ENCODE measurements at places on chromosomes 5 and 9.

DNA sequence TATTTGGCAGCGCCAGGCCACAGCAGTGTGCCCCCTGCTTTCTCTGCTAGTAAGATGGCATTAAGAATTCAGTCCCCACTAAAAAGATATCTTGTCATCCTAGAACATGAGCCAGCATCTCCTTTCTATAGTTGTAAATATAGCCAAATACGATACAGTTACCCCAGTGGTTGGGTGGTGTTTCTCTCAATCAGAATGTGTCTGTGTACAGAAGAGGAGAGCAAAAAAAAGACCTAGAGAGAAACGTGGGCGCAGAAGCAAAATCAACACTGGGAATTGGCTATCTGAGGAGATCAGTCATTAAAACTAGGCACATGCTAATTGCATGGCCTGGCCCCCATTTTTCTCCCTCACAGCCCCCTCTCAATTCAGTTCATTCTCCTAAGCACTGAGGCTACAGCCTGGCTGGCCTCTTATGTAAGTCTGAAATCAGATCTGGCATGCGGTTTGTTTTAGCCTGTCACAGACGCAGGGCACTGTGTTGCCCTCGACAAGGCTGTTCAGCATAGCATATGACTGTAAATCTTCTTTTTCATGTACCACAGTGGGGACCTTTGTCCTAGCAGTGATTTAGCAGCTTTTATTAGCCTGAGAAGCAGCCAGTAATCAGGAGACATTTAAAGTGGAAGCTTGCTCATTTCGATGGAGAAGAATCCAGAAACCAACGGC, 57.8 kb downstream of the RORB start:
- no peak for DNase-seq

GRCh38 chr5:150208187-150209098, 18.6 kb downstream of the SLC6A7 start:
- peak; percentile 56 for DNase-seq

DNA sequence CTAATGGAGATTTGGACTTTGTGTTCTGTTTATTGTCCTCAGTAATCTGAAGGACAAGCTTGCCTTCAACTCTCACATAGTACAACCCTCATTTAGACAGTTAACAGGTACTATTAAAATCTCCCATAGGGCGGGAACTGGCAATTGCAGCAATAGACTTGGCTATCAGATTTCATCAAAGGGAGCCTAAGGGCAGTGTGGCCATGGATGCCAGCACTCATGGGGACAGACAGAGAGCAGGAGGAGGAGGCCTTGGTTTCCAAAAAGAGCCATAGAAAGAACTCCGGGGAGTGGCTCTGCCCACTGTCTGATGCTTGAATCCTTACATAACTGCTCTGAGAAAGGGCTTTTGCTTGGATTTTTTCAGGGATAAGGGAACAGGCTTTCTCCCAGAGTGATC, 6.8 kb downstream of the SLC36A1 start:
- DNase-seq = no peak

DNA sequence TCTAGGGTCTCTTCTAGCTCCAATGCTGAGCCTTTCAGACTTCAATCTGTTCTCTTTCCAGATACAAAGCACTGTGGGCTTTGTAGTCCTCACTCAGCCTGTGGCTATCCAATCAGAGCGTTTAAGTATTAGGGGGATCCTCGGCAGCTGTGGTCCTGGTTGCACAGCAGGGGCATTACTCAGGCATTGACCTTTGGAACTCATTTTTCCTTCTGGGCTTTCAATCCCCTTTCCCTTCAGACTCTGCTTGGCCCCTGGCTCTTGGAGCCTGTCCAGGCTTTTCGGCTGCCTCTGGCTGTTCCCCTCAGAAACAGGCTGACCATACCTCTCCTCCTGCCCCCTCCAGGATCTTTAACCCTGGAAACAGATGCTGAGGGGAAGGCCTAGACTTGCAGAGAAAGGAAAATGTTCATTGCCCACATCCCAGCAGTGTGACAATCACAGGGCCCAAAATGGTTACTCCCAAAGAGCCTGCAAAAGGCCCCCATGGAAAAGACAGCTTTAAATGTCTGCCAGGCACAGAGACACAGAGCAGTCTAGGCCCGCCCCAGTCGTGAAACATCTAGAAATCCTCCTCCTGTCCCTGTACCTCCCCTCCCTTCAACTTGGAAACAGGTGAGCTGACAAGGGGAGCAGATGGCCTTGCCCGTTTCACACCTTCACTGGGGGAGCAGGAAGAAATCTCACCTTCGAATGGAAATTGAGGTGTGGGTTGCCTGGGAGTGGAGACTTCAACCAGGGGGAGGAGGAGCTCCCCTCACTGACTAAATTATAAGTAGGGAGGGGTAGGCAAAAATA, 13.7 kb downstream of the C1QTNF2 start:
- DNase-seq = no peak

DNA sequence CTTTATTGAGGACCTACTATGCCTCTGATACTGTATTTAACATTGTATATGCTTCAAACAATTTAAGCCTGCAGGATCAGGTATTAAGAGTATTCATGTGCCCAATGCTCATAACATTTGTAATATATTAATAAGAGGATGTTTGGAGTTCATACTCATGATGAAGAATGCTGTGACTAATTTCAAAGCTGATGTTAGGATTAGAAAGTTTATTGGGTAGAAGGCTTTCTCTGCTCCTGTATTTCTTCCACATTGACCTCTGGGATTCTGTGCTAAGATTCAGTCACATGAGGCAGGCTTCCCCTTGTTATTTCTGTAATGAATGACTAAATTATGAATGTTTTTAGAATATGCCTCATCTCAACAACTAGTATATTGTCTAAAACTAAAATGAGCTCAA, 456.4 kb downstream of the NFIB start:
- peak; percentile 56 for DNase-seq

- DNase-seq = no peak
Measured at GRCh38 chr9:131739133-131739958, 530 bp downstream of the RAPGEF1 start.

DNA sequence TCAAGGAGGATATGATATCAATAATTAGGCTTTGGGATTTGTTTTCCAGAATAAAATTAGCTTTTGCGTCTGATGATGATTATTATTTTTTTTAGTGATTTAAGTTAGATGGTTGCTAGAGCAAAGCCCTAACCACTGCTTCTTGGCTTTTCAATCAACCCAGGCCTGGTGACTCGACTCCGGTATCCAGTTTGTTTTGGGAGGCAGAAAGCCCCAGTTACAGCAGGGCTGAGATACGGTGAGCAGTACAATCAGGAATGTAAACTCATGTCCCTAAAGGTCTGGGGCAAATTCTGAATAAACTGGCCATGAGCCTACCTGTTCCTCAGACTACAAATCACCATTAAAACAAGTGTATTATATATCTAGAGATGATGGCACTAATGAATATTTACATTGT, 24.4 kb upstream of the CYFIP2 start:
- DNase-seq = peak; percentile 14

- DNase-seq = no peak
Measured at GRCh38 chr9:125878164-125878631, 131.0 kb downstream of the PBX3 start.

- no peak for DNase-seq
Measured at GRCh38 chr9:4902135-4902475, 83.0 kb upstream of the JAK2 start.

DNA sequence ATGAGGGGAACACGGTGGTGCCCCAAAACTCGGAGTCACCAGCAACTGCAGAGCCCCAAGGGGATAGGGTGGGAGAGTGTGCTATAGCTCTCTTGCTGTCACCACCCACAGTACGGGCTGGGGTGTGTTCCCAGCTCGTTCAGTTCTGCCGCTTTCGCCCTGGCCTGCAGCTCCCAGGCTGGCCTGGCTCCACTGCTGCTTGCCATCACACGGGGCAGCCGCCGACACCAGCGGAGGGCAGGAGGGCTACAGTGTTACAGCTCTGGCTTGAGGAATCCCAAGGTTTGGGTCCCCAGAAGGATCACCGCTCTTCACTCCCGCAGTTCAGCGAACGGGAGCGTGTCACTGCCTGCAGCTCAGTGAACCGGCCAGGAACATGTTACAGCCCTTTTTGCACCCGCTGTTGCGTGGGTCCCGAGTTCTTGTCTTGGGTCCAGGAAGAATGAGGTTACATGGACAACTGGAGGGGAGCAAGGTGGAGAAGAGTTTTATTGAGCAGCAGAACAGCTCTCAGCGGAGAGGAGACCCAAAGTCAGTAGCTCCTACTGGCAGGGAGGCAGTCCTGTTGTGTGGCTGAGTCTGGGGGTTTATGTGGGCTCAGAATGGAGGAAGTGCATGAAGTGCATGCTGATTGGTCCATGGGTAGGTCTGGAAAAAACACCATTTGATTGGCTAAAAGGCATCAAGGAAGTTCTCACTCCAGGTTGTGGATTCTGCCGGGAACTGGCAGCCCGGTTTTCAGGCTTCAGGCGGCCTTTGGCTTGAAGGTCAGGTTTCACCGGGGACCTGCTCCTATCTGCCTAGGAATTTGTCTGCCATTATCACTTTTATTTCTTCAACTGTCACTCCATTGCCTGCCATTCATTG, 113.4 kb downstream of the EHMT1 start:
- no peak for DNase-seq

GRCh38 chr9:71323357-71323756, 201.9 kb upstream of the TRPM3 start:
- no peak for DNase-seq

DNA sequence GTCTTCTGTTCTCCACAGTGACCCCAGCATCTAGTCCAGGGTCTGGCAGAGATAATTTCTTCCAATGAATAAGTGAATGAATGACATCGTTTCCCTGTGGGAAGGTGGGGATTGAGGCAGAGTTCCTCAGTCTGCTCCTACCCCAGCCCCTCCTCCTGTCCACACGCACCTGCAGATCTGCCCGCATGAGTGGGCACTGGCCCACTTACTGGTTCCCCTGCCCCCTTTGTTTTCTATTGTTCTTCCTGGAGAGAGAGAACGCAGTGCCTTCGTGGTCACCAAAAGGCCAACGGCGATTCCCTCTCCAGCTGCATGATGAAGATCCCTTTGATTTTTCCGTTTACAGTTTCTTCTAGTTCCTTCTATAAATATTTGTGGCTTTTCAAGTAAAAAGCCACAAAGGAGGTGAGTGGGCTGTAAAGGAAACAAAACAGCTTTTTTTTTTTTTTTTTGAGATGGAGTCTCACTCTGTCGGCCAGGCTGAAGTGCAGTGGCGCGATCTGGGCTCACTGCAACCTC, 5.8 kb upstream of the FPGS start:
- no peak for DNase-seq

- DNase-seq = peak; percentile 35
Measured at GRCh38 chr5:169202969-169203368, 98.0 kb downstream of the SLIT3 start.

GRCh38 chr5:142263346-142263745, 61.5 kb downstream of the SPRY4 start:
- no peak for DNase-seq

- DNase-seq = no peak
Measured at GRCh38 chr9:121827251-121827967, 176.0 kb downstream of the DAB2IP start.

GRCh38 chr5:63928451-63928850, 33.8 kb downstream of the HTR1A start:
- DNase-seq = no peak

DNA sequence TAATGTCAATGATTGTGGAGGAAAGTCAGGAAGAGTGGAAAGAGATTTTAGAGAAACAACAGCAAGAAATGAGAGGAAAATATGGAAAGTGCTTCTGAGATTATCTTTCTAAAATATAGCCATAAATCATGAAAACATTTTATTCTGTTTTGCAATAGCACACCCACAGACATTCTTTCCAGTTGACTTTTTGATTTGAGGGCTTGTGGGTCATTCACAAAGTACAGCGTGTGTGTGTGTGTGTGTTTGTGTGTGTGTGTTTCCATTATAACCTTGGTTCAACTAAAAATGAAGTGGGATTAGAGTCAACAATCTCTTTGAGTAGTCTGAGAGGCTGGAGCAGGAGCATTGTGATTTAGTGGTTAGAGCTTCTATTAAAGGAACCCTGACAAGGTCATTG, 116.6 kb upstream of the GAS1 start:
- peak; percentile 63 for DNase-seq

DNA sequence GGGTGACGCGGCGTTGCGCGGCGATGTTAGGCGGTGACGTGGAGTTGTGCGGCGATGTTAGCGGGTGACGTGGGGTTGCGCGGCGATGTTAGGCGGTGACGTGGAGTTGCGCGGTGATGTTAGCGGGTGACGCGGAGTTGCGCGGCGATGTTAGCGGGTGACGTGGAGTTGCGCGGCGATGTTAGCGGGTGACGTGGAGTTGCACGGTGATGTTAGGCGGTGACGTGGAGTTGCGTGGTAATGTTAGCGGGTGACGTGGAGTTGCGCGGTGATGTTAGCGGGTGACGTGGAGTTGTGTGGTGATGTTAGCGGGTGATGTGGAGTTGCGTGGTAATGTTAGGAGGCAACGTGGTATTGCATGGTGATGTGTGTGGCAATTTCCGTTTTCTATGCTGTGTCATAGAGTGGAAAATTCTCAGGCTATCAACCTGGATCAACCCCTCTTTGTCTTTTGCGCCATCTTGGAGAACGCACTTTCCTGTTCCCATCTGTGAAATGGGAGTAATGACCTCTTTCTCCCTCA, 76.0 kb downstream of the ANKRD33B start:
- DNase-seq = no peak

GRCh38 chr9:95810133-95810532, 65.4 kb upstream of the ERCC6L2 start:
- DNase-seq = no peak

DNA sequence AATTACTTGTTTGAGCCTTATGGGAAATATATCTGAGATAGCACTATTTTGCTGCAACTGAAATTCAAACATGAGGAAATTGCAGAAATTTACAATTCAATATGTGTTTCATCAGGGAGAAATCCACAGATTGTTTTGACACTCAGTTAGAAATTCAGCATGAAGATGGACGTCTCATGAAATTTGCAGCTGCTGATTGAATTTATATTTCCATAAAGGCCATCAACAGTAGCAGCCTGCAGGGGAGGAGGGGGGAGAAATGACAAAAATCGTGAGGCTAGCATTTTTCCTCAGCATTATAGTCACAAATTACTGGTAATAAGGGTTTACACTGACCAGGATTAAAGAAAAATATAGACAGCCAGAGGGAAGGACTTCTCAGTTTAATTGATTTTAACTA, 81.0 kb downstream of the NDUFAF2 start:
- DNase-seq = no peak

DNA sequence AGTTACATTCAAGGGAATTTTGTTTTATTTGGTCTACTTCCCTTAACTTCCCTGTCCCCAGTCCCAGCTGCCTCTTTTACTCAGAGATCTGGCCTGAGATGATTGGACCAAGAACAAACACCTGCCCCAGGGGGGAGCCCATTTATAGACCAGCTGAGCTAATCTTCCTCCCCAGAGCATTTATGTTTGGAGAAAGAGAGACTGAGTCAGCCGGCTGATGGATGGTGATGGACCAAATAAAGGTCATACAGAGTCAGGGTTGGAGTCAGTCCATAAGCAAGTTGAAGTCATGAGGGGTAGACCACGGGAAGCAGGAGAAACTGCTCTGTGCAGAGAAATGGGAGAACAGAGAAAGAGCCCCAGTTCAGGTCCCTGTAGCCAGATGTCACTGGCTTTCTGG, 77.7 kb downstream of the TMEM174 start:
- no peak for DNase-seq

DNA sequence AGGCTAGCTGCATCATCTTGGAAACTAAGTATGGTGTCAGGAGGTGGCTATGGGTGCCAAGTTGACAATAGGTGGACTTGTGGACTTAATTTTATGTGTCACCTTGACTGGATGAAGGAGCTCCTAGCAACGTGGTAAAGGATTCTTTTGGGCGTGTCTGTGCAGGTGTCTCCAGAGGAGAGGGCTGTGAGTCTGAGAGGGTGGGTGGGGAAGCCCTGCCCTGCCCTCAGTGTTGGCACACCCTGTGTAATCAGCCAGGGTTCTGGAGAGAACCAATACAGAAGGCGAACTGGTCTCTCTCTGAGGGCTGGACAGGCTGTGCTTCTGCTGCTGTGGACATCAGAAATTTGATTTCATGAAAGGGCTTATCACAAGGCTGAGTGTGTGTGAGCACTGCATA, 61.0 kb downstream of the GTF3C4 start:
- DNase-seq = no peak

All from fibroblast of lung (primary cell).